ENCODE measurements at places on chromosomes 3 and 15.
A peak's percentile ranks its signal among the peaks of the same experiment; 100 is the strongest.

DNA sequence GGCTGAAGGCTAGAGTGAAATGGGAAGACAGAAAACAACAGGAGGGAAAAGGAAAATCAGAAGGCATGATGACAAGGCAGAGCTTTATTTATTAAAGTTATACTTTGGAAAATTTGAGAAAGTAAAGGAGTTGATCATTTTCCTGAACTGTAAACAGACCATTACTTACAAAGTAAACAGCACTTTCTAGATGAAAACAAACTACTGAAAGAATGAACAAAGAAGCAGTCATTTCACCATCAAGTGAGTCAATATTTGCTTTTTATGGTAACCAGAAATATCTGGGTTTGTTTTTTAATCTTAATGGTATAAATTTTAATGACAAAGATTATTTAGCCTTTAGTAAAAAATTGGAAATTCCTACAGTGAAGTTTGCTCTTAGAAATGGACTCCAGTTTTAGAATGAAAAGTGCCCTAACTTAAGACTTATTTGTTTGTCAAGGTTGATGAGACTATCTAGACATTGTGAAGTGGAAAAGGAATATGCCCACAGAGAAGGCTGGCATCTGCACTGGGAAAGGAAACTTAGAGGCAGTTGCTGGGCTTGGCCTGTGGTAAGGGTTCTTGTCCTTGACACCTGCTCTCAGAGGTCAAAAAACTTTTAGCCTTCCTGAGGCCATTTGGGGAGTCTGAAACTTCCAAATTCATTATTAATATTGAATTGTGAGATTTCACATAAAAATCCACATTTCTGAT lies 47.2 kb downstream of the SPTSSB start:
- DNase-seq, result no peak

DNA sequence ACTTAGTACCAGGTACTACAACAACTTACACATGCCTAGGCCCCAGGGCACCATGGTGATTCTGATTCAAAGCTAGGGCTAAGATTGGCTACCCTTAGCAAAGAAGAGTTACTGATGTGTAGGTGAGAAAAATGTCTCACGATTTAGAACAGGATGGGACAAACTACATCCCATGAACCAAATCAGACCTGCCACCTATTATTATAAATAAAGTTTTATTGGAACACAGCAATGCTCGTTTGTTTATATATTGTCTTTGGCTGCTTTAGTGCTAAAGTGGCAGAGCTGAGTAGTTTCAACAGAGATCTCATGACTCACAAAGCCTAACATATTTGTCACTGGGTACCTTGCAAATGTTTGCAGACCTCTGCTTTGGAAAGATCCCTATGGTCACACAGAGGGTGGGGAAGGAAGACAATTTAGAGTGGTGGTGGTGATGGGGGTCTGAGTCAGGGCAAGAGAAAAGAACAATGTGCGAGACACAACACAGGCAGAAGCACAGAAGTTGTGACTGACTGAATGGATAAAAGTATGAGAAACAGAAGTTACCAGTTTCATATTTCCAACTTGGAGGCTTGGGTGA lies 770.6 kb upstream of the CFAP20DC start:
- DNase-seq, result no peak

- peak; percentile 23 for DNase-seq
Observed at GRCh38 chr15:72237029-72237852, 6.3 kb upstream of the PKM start.

DNA sequence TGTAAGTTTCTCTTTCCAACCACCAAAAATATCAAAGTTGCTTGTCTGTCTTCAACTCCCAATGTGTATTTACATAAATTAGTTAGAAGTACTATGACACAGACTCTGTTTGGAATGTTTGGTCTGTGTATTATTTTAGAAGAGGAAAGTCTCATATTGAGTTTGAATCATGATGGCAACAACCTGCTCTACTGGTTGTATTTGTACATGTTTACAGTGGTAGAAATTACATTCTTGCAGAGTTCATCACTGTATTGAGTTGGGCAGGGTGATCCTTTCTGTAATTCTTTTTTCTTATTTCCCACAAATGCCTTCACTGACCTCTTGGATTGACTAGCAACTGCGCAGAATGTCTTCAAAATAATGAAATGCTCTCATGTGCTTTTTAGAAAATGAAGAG lies 149.6 kb downstream of the CHL1 start:
- no peak for DNase-seq
